T-helper 2 cell treated with Interferon-gamma antibody and Interleukin-4, amounts not matched to agents 5 μg/mL and 100 μg/mL, for 36 hours (primary cell): ENCODE measurements at places on chromosomes 3 and 15.

GRCh38 chr15:44676676-44677075 lies 13.2 kb upstream of the SPG11 start:
- DNase-seq, result peak; percentile 56

DNA sequence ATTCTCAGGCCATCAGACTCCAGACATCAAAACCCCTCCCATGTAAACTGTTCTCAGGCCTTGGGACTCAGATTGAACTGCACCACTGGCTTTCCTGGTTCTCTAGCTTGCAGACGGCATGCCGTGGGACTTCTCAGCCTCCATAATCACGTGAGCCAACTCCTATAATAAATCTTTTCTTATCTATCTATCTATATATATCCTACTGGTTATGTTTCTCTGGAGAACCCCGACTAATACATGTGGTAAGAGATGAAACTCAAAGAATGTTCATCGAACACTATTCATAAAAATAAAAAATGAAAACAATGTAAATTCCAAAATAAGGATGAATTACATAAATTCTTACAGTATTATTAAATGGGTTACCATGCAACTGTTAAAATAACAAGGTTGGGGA lies 84.5 kb upstream of the NTRK3 start:
- DNase-seq, result no peak

DNA sequence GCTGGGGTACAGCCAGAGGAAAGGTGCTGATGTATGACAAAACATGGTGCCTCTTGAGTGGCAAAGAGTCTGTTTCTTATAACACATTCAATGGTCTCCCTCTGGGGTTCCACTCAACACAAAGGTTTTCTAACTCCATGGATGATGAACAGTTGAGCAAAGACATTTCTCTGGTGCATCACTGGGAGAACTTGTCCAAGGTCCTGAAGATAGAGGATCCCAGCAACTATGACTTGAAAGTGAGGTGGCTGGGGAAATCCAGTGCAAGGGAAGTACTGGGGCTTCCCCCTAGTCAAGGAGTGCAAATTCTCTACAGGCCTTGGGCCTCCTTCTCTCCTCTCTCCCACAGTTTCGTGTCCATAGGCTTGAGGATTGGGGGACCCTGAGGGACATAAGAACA lies 431.1 kb downstream of the WDR72 start:
- DNase-seq, result no peak

DNA sequence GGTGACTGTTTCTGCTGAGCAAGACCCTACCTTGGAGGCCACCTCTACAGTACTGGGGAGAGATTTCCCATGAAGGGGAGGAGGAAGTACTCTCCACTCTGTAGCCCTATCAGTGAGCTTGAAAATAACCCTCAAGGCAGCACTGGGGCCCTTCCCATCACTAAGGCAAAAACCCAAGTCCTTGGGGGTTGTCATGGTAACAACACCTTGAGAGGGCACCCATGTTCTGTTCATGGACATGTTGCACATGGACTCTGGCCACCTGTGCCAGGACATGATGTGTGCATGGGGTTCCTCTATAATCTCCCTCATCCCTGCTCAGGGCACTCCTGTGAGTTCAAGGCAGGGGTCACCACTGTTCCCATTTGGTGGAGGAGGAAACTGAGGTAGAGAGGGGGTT lies 10.9 kb upstream of the CDC25A start:
- no peak for DNase-seq

GRCh38 chr15:95129574-95129973 lies 898.2 kb downstream of the MCTP2 start:
- no peak for DNase-seq

DNA sequence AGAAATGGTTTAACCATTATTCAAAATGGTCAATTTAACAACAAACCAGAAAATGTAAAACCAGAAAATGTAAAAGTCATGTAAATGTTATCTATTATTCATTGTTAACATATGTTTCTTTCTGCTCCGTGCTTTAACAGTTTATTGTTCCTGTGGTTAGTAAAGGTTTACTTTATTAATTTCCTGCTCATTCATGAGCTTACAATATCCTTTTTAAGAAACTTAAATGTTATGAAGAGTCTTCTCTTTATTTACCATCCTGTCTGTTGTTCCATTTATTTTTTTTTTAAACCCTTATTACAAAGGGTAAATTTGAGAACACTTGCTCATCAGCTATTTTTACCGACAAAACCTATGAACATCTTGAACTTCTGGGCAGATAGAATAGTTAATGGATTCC lies 148.1 kb downstream of the GHSR start:
- no peak for DNase-seq

DNA sequence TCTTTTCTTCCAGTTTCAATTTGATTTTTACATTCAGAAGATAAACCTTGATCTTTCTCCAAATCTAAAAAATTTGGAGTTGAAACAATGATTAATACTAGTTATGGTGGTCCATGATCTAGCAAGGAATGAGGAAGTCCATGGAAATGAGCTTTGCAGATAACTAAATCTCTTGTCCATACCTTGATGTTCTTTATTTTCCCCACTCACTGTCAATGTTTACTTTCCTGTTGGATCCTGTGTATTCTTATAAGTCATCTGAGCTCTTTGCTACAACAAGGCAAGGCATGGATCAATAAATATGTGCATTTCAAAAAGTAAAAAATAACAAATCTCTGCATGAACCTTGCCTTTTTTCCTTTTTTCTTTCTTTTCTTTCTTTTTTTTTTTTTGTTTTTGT lies 6.2 kb upstream of the MYO1E start:
- no peak for DNase-seq

- no peak for DNase-seq
Measured at GRCh38 chr3:170815340-170815739, 54.7 kb downstream of the RPL22L1 start.

DNA sequence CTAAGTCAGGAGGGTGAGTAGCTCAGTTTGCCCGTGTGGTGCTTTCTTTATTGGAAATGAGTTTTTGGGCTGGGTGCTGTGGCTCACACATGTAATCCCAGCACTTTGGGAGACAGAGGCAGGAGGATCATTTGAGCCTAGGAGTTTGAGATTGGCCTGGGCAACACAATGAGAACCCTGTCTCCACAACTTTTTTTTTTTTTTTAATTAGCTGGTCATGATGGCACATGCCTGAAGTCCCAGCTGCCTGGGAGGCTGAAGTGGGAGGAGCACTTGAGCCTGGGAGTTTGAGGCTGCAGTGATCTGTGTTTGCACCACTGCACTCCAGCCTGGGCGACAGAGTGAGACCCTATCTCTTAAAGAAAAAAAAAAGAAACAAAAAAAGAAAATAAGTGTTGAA lies 174.9 kb downstream of the NSMCE3 start:
- no peak for DNase-seq

GRCh38 chr15:68608206-68608843 lies 29.5 kb downstream of the CORO2B start:
- DNase-seq, result no peak

- DNase-seq, result no peak
Measured at GRCh38 chr3:195566797-195567196, 16.9 kb downstream of the APOD start.

GRCh38 chr15:73984208-73984979 lies 7.7 kb downstream of the STOML1 start:
- no peak for DNase-seq

DNA sequence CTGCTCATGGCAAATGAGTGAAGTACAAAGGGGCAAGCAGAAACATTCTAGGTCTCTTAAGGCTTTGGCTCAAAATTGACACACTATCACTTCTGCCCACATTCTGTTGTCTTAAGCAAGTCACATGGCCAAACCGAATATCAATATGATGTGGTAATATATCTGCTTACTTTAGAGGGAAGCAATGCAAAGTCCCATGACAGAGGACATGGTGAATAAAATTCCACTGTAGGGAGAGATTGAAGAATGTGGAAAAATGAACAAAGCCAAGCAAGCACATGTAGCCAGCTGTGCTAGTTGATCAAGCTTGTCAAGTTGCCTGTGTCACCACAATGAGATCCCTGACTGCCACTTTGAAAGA lies 11.2 kb upstream of the TBC1D5 start:
- no peak for DNase-seq

GRCh38 chr3:159928666-159929065 lies 60.0 kb upstream of the IL12A start:
- no peak for DNase-seq

GRCh38 chr15:55250392-55250791 lies 39.2 kb downstream of the RAB27A start:
- no peak for DNase-seq

DNA sequence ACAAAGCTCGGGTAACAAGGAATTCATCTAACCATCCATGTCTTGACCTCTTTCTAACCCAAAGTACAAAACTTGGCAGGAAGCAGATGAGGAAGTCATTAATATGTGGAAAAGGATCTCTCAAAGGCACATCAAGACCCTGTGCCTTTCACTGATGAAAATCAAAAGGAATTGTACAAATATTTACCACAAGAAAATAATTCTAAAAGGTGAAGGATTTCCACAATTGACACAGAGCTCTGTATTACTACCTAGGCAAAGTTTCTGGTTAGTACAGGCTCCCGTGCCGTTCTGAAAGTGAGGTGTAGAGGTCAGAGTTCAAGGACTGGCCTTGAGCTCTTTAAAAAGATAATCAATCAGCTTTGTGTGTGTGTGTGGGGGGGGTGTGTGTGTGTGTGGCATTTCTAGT lies 239.7 kb upstream of the ICE2 start:
- DNase-seq, result no peak

DNA sequence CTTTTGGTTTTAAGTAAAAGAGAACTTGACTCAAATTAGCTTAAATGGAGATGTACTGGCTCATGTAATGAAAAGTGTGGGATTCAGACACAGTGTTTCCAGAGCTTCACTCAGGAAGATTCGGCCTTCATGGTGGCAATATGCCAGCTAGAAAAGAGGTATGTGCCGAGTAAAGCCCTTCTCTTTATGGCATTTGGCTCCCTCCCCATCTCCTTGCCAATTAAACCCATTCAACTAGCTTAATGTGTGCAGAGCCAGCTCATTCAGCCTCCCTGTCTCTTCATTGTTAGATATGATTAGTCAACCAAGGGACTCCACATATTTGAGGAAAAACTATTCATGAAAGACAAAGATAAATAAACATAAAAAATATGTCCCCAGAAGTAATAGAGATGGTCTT lies 15.0 kb upstream of the TRANK1 start:
- no peak for DNase-seq

DNA sequence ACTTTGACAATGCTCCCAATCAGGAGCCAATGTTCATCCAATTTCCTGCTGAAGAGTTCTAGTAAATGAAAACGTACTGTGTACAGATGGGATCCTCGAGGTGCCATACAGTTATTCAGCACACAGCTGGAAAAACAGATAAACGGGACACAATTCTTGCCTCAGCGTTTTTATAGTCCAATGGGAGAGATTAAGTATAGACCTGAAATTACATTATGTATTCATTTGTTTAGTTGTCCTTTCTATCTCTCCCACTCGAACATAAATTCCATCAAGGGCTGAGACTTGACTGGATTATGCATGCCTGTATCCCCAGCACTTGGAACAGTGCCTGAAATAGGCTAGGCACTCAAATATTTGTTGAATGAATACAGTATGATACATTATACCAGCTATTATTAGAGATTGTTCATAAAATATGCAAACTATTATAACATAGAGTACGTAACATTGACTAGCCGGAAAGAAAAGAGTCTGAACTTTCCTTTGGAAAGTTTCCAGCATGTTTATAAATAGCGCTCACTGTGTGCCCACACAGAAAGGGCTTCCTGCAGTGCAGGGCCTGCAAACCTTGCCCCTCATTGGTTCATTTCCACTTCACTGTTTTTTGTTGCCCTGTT lies 27.4 kb upstream of the SNTN start:
- DNase-seq, result no peak

- DNase-seq, result no peak
Measured at GRCh38 chr3:110656394-110657025, 415.1 kb upstream of the NECTIN3 start.

DNA sequence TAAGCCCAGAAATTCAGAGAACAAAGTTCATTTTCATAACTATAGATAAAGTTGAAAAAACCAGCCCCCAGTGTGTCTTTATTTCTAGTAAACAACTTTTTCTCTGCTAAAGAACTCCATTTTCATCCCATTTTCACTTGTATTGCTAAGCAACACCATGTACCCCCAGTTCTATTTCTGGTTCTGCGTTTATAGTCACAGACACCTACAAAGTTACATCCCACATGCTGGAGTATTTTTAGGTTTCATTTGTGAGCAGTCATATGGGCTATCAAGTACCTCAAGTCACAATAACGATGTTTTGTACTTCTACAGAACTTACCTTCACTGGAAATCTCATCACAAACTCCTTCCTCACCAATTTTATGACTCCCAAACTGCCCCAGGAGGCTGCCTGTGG lies 236.5 kb downstream of the RSL24D1 start:
- DNase-seq, result no peak

DNA sequence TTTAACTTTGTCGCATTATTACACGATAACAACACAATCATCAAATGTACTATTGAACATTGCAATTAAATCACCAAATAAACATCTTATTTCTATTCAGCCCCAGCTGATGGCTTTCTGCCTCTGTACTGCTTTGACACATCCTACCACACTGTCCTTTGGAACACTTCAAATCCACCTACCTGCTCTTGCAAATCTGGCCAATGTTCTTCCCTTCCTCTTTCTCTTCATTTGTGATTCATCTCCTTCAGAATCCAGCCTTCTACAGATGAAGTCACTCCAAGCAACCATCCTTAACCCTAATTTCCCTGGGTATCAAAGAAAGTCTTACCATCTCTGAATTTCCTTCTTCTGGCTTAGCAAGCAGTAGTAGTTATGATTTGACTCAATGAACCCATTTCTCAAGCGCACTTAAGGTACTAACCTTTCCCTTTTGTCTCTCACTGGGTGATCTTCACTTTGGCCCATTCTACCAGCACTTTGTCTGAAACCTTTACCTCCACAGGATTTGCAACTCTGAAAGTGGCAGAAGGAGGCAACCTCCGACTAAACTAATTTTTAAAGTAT lies 502.9 kb downstream of the FOXP1 start:
- no peak for DNase-seq

- DNase-seq, result no peak
Measured at GRCh38 chr3:79368403-79368802, 399.4 kb downstream of the ROBO1 start.

- no peak for DNase-seq
Measured at GRCh38 chr3:149128821-149129220, 617 bp upstream of the HPS3 start.

- DNase-seq, result no peak
Measured at GRCh38 chr3:110307065-110307809, 764.4 kb upstream of the NECTIN3 start.

- DNase-seq, result no peak
Measured at GRCh38 chr3:53180305-53181023, 19.5 kb downstream of the PRKCD start.

DNA sequence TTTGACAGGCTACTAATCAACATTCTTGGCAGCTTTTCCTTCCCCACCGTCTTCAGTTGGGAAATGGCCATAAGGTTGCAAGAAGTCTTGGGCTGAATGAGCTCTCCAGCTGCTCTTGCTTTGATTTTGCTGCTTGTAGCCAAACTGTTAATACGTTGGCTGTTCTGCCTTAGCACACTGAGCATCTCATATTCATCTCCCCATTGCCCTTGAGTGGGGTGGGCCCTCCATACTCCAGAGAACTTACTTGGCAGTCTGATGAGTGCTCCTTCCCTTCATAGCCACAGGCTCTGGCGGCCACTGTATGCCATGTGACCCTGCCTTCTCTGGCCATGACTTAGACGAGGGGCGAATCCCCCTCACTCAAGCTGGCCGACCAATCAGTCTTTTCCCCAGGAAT lies 25.8 kb upstream of the PAQR5 start:
- no peak for DNase-seq
